Activated naive CD4-positive, alpha-beta T cell (primary cell): ENCODE measurements at places on chromosomes 1 and 21.

DNA sequence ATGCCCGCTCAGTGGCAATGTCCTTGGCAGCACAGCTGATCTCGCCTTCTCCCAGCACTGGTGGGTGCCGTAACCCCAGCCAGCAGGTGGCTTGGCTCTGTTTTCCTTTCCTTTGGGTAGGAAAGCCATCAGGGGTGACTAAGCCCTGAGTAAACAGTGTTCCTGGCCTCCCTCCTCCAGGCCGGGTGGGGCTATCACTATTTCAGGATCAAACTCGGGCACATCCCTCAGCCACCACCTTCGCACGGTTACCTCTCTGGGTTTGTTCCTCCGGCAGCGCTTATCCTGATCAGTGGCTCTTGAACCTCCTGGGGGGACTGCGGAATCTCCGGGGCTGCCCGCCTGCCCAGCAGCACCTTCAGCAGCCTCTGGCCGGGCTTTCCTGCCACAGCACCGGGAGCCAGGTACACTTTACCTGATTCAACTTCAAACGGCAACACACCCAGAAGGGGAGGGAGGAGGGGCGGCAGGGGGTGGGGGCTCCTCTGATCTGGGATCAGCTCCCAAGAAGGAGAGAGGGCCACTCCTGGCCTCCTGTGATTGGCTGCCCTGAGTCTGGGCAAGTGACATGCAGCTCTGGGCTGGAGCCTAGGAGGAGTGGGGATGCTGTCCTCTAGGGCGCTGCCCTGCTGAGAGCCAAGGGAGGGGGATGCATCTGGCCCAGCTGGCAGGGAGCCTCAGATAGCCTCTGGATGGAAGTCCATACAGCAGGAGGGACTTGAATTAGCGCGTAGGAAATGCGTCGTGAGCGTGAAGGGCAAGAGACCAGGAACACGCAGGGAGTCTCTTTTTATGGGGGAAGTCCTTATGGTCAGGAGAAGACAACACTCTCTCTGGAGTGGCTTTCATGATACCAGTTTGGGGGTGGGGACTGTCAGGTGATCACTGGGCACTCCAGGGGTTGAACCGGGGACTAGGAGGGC is at the start of gene ASCL5:
Gene ASCL5 (minus strand): TSS at position 353 of the 923 bp plus-strand sequence. CDS start 11,812 bp downstream, outside the sequence.
- no peak for DNase-seq

DNA sequence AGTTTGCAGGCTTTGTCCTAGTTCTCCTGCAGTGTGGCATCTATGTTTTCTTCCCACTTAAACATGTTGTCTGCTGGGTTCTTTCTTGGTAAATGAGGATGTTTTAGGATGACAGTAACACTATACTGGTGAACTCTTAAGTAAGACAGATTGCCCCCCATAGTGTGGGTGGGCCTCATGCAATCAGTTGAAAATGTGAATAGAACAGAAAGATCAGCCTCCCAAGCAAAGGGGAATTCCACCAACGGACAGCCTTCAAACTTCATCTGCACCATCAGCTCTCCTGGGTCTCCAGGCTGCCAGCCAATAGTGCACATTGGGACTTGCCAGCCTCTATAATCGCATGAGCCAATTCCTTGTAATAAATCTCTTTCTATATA is 10.7 kb upstream of the TARBP1 start:
- no peak for DNase-seq

GRCh38 chr1:30677471-30677870 is 45.9 kb downstream of the MATN1 start:
- no peak for DNase-seq

- no peak for DNase-seq
Observed at GRCh38 chr1:37574834-37575480, 18.2 kb downstream of the DNALI1 start.

- peak; percentile 9 for DNase-seq
Observed at GRCh38 chr1:151340870-151341754, 5.9 kb downstream of the RFX5 start.

- no peak for DNase-seq
Observed at GRCh38 chr1:3545363-3546047, 65.8 kb downstream of the MEGF6 start.

DNA sequence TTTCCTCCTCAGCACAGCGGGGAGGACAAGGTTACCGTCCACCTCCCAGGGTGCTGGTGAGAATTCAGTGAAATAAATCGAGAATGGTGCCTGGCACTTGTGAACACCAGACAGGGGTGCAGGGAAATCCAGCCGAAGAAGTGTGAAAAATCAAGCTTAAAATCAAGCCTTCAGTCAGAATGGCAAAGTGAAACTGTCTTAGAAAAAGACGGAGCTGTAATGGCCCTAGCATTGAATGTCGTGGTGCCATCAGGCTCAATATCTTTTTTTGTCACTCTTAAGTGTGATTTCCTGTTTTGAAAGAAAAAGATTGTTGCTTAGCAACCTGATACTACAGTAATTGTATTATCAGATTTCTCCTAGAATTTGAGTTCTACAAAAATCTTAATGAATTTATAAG is 22.1 kb downstream of the EDARADD start:
- no peak for DNase-seq

- no peak for DNase-seq
Observed at GRCh38 chr1:85373378-85373708, 91.6 kb downstream of the DDAH1 start.

DNA sequence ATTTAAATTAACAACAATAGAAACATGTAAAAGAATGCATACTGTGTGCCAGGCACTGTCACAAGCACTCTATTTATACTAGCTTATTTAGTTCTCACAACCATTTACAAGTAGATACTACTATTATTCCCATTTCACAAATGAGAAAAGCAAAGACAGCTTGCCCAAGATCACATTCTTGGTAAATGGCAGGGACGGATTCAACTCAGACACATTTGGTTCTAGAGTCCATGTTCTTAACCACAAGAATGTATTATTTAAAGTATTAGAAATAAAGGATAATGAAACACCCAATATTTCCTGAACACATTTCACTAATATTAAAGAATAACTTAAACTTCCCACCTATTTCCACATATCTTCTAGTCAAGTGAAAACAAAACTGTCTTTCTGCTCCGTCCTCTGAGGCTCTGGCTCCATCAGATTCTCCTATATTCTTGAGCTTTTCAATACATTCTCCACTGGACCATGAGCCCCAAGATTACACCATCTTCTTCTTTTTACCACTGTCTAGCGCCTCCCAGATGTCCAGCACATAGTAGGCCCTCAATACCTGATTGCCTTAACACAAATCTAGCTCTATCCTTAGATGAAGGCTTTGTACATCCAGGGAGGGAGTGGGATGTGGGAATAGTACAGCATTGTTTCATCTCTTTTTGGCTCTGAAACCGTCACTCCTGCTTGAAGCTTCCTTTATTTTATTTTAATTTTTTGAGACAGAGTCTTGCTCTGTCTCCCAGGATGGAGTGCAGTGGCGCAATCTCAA is 29.3 kb downstream of the SOD1 start:
- DNase-seq = no peak

- DNase-seq = no peak
Observed at GRCh38 chr1:54259546-54260140, 59.7 kb downstream of the MRPL37 start.

DNA sequence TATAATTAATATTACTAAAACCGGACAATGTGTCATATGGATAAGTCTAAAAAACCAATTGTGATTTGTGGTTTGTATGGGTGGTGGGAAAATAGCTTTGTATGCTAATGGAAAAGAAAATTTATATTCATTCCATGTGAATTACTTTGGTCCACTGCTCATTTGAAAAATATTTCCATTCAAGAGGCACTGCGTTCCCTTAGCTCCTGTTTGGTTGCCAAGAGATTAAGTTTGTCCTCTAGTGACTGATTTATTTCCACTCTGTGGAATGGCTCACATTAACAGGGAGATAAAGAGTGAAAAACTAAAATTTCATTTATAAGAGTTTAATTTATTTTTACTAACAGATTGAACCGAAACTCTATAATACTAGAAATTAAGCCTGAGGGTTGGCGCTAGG is 744.1 kb upstream of the CHRM3 start:
- DNase-seq = no peak

GRCh38 chr1:206904423-206905142 is 7.3 kb downstream of the IL24 start:
- no peak for DNase-seq
